ENCODE measurements at places on chromosomes 3 and 15.

DNA sequence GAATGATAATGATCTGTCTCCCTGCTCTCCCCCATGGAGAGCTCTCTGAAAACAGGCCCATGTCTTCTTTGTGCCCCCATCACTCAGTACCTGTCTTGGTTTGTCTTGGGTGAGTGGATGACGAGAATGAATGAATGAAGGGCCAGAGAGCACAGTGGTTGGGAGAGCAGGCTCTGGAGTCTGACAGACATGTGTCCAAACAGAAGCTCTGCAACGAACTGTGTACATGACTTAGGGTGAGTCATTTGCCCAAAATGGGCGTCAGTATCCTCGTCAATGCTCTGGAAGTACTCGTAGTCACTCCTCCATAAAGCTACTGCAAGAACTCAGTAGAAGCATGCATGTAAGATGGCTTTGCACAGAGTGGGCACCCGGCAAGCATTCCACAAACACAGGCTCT, 170.2 kb upstream of the TLE3 start:
- no peak overlapping the region for H3K27ac ChIP-seq
- peaks cover 10% of the 10 kb centered on the region for H3K4me1 ChIP-seq
- no peaks in the 10 kb centered on the region for H3K36me3 ChIP-seq
- no peak overlapping the region for H3K4me3 ChIP-seq
- no peaks in the 10 kb centered on the region for H3K27me3 ChIP-seq
- no peak for DNase-seq

DNA sequence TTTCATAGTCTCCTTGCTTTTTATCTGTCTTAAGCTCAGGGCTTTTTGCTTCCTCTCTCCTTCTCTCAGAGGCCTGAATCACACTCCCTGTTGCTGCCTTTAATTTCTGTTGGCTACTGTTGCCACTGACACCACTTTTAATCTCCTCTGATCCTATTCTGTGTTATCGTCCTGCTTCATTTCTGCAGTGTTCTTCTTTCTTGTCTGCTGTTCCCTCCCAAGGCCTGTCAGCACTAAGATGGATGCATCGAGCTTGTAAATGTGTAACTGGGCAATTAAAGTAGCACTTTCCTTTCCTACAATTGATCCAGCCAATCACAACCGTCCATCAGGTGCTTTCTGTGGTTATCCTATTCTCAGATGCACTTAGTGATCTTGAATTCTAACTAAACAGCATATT, 71.3 kb upstream of the VEPH1 start:
- H3K4me3 ChIP-seq, result no peak overlapping the region
- H3K27me3 ChIP-seq, result no peaks in the 10 kb centered on the region
- no peak for DNase-seq
- H3K27ac ChIP-seq, result no peak overlapping the region

- H3K36me3 ChIP-seq, result peaks cover 2% of the 10 kb centered on the region
- H3K4me3 ChIP-seq, result no peak overlapping the region
- DNase-seq, result no peak
- no peak overlapping the region for H3K27ac ChIP-seq
These were observed 66.7 kb downstream of the RFX7 start for GRCh38 chr15:56176996-56177395.

DNA sequence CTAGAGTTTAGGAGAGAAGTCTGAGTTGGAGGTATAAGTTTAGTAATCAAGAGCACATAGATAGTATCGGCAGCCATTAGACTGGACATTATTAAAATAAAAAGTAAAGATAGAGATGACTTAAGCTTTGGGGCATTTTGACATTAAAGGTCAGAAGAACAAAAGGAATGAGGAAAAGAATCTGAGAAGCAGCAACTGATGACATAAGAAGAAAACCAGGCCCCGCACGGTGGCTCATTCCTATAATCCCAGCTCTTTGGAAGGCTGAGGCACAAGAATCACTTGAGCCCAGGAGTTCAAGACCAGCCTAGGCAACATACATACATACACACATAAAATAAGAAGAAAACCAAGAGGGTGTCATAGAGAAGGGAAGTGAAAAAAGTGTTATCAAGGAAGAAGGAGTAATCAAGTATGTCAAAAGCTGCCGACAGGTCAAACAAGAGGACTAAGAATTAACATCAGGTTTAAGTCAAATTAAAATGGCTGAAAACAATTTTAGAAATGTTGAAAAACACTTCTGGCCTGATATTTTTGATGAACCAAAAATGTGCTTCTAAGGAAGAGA, 38.9 kb downstream of the ACAP2 start:
- no peak overlapping the region for H3K4me3 ChIP-seq
- no peak overlapping the region for H3K27ac ChIP-seq
- H3K4me1 ChIP-seq, result no peaks in the 10 kb centered on the region

- H3K36me3 ChIP-seq, result no peaks in the 10 kb centered on the region
- H3K27me3 ChIP-seq, result peaks cover 11% of the 10 kb centered on the region
- peaks cover 8% of the 10 kb centered on the region for H3K4me1 ChIP-seq
- no peak overlapping the region for H3K27ac ChIP-seq
These were observed 3.4 kb upstream of the GRM7 start for GRCh38 chr3:6857510-6857909.

- no peaks in the 10 kb centered on the region for H3K27me3 ChIP-seq
- peak; percentile 76 for DNase-seq
- H3K4me3 ChIP-seq, result peak overlapping the region; percentile 99
- peaks cover 14% of the 10 kb centered on the region for H3K36me3 ChIP-seq
- peaks cover 5% of the 10 kb centered on the region for H3K4me1 ChIP-seq
These were observed 827 bp downstream of the SLC25A36 start for GRCh38 chr3:140942221-140943104.

GRCh38 chr15:68730471-68730919, 90.2 kb downstream of the ANP32A start:
- no peaks in the 10 kb centered on the region for H3K36me3 ChIP-seq
- no peak overlapping the region for H3K27ac ChIP-seq
- H3K27me3 ChIP-seq, result no peaks in the 10 kb centered on the region
- no peak overlapping the region for H3K4me3 ChIP-seq

- H3K36me3 ChIP-seq, result no peaks in the 10 kb centered on the region
- H3K27ac ChIP-seq, result no peak overlapping the region
These were observed 251.4 kb upstream of the TGFBR2 start for GRCh38 chr3:30354972-30355371.

DNA sequence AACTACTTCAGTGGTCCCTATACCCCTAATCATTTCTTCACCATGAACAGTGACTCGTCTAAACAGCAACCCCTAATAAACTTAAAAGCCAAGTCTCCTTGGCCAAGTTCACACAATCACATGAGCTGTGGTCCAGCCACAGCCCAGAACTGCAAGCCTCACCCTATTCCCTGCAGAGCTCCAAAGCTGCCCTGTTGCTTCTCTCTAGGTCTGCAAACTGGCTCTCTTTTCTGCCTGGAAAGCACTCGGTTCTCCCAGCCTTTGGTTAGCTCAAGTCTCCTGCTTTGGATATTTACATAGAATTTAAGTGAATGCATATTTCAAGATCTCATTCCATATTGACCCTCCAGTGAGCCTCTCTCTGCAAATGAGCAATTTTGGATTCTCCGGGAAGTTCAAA, 107.0 kb downstream of the TOP2B start:
- no peaks in the 10 kb centered on the region for H3K4me1 ChIP-seq
- DNase-seq, result no peak
- no peak overlapping the region for H3K27ac ChIP-seq
- H3K36me3 ChIP-seq, result no peaks in the 10 kb centered on the region

GRCh38 chr3:126557415-126557745, 1.4 kb downstream of the C3orf22 start:
- H3K36me3 ChIP-seq, result no peaks in the 10 kb centered on the region
- no peaks in the 10 kb centered on the region for H3K4me1 ChIP-seq
- no peak overlapping the region for H3K4me3 ChIP-seq
- no peak overlapping the region for H3K27ac ChIP-seq

Data from neuronal stem cell (in vitro differentiated cells).